ENCODE measurements at places on chromosomes 7 and 10.

GRCh38 chr7:30556840-30557239 is 37.8 kb upstream of the GARS1 start:
- no peak for DNase-seq

GRCh38 chr10:32436215-32436614 is 9.7 kb upstream of the CCDC7 start:
- no peak for DNase-seq

GRCh38 chr7:29483219-29484104 is 80.2 kb upstream of the PRR15 start:
- no peak for DNase-seq

GRCh38 chr10:98433371-98433770 is 13.4 kb downstream of the HPS1 start:
- no peak for DNase-seq

DNA sequence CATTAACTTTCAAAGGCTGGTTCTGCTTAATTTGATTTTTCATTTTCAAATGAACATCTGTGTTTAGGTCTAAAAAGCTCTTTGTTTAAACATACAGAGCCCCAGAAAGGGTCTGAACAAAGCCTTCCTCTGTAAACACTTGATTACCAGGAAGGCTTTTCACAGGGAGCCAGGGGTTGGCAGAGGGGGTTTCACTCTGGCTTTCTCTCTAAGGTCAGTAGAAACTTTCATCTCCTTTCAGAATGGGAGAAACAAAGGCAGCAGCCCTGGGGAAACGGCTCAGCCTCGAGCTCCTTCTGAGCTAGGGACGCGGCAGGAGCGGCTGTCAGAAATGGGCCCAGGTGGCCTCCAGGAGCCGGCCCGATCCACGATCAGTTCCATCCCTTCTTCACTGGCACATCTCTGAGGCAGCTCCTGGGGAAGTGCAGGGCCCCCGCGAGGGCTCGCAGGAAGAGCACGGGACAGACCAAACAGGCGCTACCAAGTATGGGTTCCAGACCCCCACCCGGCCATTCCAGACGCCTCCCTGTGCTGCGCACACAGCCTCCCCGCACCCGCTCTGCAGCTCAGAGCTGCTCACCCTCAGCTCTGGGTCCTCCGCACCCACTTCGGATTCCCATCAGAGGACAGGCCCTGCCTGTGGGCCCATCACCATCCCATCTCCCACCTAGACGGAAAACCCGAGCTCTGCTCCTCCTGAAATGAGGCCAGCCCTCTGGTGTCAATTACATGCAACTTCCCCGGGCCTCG is 124.1 kb downstream of the MAD1L1 start:
- DNase-seq = no peak

DNA sequence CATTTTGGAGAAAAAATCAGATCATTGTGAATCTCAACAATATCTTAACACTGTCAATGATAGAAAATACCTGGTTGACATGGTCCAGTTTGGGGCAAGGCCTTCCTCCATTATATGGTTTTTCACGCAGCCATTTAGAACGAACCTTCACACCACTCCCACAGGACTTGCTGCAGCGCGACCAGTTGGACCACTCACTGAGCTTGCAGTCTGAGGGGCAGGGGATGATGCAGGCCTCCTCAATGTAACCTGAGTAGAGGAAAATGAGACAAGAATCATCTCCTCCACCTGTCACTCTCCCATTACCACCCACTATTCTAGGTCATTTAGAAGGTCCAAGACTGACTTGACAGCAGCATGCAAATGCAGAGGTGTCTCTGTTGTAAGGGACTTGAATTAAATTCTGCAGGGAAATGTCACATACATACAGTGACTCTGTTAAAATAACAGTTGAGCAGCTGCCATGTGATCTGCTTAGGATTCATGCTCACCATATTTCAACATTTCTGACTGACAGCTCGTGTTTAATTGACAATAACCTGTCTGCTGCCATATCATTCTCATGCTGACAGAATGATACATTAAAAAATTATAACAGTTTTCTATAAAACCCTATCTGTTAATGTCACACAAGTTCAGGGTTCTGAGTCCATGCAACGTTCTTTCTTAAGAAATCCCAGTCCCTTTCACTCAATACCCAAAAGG is 403.0 kb downstream of the THSD7A start:
- DNase-seq = no peak

DNA sequence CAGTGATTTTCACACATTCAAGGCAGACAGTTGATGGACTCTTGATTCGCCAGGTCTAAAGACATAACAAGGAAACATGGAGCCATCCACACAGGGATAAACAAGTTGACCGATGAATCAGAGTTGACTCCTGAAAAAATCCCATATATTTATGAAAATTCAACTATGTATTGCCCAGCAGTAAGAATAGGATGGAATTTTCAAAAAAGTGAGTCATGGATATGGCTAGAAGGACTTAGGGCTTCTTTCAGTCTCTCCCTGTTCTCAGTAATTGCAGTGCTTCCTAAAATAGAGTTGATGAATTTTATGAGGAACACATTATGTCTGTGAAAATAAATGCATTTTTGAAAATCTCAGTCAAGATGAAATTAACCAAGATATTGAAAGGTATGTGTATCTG is 301.2 kb downstream of the PLXDC2 start:
- no peak for DNase-seq

DNA sequence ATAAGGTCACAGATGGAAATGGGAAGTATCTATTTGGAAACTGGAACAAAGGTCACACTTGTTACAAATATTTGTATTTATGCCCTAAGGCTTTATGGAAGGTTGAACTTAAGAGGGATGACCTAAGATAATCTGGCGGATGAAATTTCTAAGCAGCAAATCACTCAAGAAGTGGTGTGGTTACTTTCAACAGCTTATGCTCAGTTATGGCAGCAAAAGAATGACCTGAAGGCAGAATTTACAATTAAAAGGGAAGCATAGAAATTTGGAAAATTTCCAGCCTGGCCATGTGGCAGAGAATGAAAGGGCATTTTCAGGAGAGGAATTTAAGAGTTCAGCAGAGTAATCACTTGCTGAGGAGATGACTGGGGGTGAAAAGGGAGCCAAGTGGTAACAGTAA is 95.8 kb upstream of the TNS3 start:
- no peak for DNase-seq

DNA sequence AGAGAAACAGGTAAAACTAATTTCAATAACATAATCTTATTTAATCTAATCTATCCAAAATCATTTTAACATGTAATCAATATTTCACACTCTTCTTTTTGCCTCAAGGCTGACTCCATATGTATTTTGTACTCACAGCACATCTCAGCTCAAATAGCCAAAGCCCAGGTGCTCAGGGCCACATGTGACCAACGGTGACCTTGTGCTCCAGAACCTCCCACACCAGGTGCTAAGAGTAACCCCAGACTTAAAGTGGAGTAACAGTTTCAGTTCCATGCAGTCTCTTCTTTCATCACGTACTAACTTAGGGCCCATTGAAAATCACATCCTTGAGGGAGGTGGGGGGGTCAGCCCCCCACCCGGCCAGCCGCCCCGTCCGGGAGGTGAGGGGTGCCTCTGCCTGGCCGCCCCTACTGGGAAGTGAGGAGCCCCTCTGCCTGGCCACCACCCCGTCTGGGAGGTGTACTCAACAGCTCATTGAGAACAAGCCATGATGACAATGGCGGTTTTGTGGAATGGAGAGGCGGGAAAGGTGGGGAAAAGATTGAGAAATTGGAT is 47.3 kb downstream of the NCAPG2 start:
- no peak for DNase-seq
